ENCODE measurements at places on chromosomes 11 and 22.

GRCh38 chr11:58573451-58574104, 2.1 kb downstream of the LPXN start:
- no peak for DNase-seq

GRCh38 chr22:36155702-36156101, 4.9 kb downstream of the APOL3 start:
- no peak for DNase-seq

DNA sequence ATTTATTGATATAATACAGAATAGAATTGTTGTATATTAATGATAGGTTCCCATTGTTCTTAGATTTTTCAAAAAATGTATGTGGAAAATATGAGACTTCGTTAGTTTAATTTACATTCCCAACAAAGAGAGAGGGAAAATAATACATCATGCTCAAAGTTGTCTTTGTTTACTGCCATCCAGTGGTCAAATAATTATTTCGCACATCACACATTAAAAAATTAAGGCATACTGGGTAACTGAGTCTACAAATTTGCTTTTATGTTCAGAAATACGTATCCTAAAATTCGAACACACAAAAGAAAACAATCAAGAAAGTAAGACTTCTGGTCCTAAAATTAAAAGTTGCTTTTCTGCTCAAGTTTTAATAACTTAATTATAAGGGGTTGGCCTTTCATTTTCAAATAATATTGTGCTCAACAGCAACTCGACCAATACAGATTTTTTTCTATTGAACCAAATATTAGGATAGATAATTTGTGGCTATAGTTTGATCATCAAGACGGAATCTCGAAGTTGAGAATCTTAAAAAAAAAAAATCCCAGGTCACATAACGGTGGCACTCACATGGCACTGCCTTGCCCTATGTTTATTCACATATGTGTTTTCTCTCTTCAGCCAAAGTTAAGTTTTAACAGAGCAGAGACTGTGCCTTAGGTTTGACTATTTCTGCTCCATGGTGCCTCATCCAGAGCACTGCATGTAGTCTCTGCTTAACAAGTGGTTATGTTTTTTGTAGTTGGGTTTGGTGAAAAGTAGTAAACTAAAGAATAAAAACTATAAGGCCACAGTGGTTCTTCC, 12.3 kb downstream of the PDGFD start:
- no peak for DNase-seq

DNA sequence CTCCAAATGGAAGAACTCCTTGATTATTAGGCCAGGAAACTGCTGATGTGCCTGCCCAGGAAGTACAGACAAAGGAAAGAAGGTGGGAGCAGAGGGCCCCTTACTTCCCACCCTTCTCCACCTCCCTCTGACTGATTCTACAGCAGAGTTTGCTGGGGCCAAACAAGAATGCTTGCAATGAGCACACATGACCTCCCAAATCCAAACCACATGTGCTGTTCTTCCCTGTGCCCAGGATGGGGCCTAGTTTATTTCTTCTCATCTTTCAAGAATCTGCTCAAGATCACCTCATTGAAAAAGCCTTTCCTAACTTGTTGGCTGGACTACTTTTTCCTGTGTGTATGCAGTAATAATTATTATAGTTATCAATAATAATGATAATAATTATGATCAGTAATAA, 286.1 kb downstream of the RAB38 start:
- DNase-seq: no peak

- DNase-seq: no peak
Measured at GRCh38 chr11:32184041-32184722, 93.3 kb downstream of the RCN1 start.

GRCh38 chr11:19526119-19526518, 186.5 kb upstream of the NAV2 start:
- DNase-seq: no peak

DNA sequence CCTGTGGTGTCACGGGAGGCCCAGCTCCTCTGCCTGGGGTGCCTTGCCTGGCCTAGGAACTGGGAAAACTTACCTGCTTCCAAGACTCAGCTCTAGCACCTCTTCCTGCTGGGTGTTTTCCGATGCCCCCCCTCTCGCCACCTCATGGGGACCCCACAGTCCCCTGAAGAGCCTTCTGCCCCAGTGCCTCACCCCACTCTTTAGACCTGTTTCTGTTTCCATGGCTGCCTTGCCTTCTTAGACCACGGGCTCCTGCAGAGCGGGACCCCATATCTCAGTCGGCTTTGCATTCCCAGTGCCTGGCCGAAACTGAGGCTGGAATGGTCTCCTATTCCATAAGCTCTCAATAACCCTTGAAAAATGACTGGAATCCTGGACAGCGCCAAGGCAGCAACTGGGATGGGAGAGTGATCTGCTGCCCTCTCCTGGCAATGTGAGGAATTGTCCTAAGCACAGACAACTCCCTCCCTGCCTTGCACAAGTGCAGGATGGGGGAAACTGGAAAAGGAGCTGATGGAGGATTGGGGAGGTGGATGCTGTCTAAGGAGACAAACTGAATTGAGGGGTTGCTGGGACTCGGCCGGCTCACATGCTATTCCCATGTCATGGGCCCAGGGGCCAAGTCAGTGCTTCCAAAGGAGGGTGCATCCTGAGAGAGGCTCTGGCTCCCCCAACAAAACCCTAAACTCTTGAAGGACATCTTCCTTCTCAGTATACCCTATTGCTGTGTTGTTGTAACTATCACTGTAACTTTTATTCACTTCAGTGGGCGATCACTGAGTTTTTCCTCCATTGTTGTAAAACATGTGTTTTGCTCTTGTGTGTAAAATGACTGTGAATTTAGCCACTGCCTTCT, 26.6 kb upstream of the IL17RA start:
- peak; percentile 67 for DNase-seq

DNA sequence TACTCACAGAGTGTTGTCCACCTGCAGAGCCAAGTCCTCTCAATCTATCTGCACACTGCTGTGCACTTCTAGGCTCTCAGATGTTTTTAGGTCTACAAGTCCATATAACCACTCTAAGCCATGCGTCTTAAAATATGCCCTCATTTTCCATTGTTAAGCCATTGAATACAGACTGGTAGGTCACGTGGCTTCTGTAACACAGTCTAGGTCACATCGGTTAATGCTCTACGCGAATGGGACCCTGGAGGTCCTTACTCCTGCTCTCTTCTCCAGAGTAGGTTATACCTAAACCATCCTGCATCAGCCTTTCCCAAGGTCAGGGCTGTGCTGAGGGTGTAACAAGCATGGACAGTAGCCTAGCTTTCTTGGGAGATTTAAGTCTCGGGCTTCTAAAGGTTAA, 819 bp downstream of the JAML start:
- DNase-seq: no peak

- DNase-seq: no peak
Measured at GRCh38 chr22:47129902-47130635, 367.6 kb downstream of the TBC1D22A start.

GRCh38 chr11:35126000-35126878, 12.7 kb upstream of the CD44 start:
- no peak for DNase-seq

GRCh38 chr11:44622721-44623258, 57.3 kb downstream of the CD82 start:
- no peak for DNase-seq

DNA sequence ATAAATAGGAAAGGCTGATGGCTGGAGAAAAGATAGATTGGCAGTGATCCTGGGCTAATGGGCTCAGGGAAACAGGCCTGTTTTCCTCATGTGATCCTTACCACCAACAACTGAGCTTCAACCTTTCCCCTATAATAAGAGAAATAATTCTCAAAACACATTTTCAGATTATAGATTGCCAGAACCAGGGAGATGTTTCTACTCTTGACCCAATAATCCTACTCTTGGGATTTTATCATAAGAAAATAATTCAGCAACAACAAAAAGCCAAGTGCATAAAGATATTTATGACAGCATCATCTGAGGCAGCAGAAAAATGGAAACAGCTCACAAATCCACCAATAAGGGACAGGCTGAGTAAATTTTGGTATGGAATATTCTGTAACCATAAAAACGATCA, 54.3 kb downstream of the ADM start:
- no peak for DNase-seq

DNA sequence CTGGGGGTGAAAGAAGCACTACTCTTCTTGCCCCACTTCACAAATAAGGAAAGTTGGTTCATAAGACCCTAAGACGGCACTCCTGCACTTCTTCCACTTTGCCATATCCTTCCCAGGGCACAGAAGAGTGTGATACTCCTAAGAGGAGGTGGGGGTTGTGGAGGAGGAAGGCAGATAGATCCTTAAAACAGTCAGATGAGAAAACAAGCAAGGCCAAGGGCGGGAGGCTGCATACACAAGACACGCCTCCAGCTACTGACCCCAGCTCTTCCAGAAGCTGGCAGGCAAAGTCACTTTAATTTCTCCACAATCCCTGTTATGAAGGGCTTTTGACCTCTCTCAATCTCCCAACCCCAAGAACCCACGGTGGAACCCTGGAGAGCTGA, 1.6 kb upstream of the CHRM4 start:
- DNase-seq: no peak

DNA sequence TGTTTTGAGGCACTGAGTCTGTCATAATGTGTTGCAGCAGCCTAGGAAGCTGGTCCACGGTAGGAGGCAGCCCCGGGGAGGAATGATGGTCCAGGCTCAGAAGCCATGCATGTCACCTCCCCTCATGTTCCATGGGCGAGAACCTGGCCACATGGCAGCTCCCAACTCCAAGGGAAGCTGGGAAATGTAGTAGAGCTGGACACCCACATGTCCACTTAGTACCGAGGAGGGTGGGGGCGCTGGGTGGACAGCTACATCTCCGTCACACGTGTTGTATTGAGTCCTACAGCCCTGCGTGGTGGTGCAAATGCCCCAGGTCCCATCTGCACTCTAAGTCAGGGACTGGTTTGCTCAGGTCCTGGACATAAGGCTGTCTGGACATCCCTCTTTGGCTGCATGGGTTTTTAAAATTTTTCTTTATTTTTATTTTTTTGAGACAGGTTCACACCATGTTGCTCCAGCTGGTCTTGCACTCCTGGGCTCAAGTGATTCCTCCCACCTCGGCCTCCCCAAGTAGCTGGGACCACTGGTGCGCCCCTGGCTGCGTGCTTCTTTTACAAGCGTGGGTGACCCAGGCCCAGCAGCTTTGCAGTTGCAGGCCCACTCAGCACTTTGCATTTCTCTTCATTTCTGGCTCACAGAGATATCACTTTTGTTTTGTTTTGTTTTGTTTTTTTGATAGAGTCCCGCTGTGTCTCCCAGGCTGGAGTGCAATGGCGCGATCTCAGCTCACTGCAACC, 3.9 kb upstream of the CTTN start:
- DNase-seq: no peak

DNA sequence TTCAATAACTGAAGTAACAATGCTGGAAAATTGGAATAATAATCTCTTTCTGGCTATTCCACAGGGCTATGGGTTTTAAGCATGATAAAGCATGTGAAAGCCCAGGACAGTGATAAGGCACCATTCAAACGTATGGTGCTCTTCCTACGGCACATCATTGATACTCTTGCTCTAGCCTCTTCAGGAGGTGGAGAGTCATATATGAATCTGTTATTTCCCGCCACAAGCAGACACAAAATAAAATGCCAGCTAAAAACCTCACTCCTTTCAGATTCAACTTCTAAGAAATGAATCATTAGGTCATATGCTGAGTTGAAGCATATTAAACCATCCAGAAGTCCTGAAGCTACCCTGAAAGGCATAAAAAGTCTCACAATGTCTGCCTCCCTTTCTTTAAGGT, 49.9 kb downstream of the FZD4 start:
- no peak for DNase-seq

DNA sequence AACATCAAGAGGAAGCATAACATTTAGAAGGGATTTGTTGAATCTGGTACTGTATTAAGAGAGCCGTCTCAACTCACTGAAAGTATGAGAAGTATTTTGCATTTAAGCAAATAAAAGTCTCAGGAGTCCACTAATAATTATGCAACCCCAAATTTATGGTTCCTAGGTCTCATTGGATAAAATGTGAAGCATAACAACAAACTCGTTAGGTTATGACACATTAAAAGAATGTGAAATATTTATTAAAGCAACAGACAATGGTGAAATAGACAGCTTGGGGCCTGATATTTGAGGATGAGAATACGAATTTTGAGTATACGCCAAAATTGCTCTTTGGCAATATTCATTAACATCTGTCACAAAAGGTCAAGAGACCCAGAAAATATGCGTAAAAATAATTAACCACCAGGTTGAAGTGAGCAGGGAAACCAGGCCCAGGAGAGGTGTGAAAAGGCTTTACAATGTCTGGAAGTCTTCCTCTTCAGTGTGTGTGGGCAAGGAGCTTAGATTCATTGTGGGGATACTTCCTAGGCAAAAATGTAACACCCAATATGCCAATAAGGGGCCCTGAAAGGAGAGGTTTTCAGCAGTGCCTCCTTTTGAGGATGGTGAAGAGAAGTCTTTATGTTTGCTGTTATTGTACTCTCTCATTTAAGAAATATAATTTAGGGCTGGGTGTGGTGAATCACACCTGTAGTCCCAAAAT, 89.2 kb downstream of the FDX1 start:
- no peak for DNase-seq

DNA sequence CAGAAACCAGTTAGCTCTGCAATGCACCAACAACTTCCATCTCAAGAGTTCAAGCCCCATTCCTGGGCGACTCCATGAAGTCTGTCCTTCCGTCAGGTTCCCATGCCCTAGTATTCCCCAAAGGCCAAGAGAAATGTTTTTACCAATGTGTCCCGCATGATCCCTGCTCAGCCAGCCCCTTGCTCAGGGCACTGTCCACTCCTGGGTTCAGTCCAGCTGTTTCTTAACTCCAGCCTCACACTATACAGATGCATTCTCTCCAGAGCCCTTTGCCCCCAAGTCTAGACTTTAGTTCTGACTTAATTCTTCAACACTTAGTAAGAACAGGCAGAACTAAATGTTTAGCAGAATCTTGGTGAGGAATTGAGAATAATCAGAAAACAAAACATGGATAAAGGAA, 497.5 kb downstream of the SOX6 start:
- DNase-seq: no peak

GRCh38 chr22:42473484-42474193, 41.4 kb upstream of the NFAM1 start:
- DNase-seq: no peak

GRCh38 chr11:73929388-73929787, 21.4 kb upstream of the DNAJB13 start:
- no peak for DNase-seq

- DNase-seq: no peak
Measured at GRCh38 chr11:2204361-2205213, 33.0 kb upstream of the TH start.

DNA sequence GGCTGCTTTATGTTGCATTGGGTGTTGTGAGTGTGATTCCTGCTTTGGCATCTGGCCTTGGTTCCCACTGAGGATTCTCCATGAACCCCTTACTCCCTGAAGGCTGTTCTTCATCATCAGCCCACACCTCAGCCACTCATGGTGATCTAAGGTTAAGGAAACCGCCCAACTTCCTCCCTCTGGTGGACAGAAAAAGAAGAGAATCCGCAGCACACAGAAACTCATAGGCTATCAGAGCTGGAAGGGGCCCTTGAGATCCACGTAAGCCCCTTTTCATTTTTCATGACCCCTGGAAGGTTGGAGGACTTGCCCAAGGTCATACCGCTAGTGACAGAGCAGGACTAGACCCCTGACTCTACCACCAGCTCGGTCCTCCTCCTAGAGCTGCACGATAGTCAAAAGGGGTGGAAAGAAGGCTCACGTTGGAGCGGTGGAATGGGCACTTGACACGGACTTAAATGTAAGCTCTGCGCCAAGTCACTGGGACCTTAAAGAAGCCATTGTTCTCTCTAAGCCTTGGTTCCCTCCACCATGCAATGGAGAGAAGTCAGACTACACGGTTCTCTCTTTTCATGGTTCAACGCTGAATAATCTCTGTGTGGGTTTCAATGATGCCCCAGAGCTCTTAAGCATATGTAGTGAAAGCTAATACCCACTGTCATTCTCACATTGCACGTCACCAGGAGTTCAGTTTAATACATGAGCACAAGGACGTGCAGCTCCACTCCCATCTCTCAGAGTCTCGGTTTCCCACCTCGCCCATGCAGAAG, 83.6 kb upstream of the CRTAM start:
- no peak for DNase-seq
